ENCODE measurements at places on chromosomes 2 and 18.

- no peak for DNase-seq
These were observed 3.7 kb downstream of the ALKAL2 start for GRCh38 chr2:283996-284794.

DNA sequence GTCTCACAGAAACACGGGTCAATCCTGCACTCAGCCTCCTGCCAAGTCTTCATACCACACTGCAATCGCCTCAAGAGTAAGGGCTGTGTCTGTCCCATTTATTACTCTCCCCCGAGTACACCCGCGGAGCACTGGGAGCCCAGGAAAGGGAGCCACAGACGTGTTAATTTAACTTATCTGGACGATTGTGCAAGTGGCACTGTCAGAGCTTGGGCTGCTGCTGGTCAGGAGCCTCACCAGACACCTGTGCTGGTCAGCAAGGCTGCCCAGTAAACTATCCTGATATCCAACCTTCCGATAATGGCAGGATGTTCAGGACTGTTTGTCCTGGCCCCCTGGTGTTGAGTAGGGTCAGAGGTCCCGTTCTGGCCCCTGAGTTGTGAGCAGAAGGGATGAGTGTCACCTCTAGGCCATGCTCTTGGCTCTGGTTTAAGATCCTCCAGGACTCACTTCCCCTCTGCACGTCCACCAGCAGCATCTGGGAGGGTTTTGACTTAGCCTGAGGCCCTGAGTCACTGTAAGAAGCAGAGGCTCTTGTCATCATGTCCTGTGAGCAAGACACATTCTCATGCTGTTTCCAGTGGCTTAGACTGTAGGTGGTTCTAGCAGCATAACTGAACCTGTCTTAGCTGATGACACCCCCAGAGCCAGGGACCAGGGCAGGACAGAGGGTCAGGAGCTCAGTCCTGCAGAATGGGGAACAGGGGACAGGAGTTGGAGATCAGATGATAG is 82.5 kb upstream of the ARL4C start:
- DNase-seq, result no peak

DNA sequence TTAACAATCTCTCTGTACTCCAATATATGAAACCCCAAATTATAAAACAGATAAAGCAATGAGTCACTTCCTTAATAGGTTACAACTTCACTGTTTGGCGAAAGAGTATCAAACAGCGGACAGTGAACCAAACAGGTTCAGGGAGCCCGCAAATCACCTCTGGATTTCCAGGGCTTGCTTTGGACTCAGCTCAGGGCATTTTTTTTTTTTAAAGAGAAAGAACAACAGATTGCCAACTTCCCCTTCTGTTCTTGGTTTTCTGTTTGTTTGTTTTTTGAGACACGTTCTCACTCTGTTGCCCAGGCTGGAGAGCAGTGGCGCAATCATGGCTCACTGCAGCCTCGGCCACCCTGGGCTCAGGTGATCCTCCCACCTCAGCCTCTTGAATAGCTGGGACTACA is 52.7 kb downstream of the ABCB11 start:
- no peak for DNase-seq

- no peak for DNase-seq
These were observed 77.5 kb downstream of the CDCA7 start for GRCh38 chr2:173432049-173432754.

- DNase-seq, result no peak
These were observed 107.7 kb downstream of the PDE11A start for GRCh38 chr2:177964892-177965291.

DNA sequence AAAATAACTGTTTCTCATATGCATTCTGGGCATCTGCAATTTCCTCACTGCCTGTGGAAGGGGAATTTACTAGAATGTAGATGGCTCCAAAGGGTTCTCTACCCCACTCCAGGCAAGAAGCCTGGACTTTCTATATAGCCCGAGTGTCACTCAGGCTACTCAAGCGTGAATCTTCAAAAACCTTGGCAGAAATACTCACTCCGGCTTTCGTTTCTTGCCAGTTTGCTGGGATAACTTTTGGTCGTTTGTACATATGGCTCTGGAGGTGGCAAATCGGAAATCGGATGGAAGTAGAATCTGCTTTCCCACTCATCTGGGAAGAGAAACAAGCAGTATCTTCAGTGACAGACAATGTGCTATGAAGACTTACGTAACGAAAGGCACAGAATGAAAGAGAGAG is 30.7 kb downstream of the WIPF1 start:
- no peak for DNase-seq

GRCh38 chr18:27473318-27473717 is 288.2 kb upstream of the CHST9 start:
- no peak for DNase-seq

DNA sequence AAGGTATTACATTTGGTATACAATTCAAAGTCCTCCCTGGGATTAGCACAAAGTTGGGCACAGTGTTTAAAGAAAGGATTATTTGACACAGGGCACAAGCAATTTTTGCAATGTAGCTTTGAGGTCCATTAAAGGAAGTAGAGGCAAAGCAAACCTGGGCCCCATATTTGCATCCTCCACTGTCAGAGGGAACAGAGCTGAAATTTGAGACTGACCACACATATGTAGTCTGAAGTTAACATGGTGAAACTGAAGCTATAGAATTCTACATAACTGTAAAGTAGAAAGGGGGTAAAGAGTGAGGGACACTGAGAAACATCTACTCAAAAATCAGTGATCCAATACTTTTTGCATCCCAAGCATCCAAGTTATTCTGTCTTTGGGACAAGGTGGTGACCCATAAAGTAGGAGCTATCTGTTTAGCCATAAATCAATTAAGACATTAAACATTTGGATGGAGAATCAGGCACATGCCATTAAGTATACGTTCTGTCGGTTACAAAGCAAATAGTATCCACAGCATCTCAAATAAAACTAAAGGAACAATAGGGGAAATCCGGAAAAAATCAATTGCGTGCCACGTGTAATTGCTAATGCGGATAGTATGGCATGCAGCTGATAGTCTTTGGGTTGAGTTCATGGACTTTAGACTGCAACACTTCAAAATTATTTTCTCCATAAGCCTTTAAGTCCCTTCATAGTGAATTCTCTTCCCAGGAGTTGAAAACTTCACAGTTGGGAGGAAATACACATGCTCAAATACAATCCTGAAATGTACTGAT is 72.6 kb downstream of the PLEKHM3 start:
- DNase-seq, result no peak

DNA sequence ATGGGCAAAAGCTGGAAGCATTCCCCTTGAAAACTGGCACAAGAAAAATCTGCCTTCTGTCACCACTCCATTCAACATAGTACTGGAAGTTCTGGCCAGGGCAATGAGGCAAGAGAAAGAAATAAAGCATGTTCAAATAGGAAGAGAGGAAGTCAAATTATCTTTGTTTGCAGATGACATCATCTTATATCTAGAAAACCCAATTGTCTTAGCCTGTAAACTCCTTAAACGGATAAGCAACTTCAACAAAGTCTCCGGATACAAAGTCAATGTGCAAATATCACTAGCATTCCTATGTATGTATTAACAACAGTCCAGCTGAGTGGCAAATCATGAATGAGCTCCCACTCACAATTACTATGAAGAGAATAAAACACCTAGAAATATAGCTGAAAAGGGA is 1579.3 kb downstream of the SUCLG1 start:
- no peak for DNase-seq

GRCh38 chr2:28447943-28448792 is 47.7 kb upstream of the PLB1 start:
- DNase-seq, result no peak

DNA sequence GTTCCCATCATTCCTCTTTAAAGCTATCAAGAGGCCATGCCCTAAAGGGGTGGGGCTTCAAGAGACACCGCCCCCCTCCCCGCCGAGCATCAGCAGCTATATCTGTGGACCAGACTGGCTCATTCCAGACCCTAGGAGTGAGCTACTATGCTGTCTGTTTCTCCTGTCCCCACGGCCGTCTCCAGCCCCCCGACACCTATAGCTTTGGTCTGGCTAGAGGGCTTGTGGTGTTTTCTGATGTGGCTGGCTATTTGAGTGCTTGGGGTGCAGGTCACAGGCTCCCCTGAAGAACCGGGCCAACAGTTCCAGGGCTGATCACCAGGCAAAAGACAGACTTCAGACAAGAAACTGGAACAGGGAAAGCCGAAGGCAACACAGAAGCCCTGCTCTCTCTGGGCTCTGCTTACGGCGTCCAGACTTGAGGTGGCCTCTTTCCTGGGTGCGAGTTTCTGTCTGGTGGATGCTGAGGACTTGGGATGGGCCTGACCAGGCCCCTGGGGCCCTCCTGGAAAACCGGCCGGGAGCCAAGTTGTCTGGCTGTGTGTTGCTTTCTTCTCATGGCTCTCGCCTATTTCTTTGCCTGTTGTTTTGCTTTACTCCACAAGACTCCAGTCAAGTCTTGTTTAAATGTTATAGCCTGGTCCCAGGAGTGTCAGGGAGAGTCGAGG is 83.6 kb downstream of the KLHL29 start:
- DNase-seq, result no peak

GRCh38 chr2:191615596-191615995 is 62.3 kb upstream of the NABP1 start:
- DNase-seq, result no peak

- DNase-seq, result no peak
These were observed 18.2 kb downstream of the IWS1 start for GRCh38 chr2:127508023-127508630.

DNA sequence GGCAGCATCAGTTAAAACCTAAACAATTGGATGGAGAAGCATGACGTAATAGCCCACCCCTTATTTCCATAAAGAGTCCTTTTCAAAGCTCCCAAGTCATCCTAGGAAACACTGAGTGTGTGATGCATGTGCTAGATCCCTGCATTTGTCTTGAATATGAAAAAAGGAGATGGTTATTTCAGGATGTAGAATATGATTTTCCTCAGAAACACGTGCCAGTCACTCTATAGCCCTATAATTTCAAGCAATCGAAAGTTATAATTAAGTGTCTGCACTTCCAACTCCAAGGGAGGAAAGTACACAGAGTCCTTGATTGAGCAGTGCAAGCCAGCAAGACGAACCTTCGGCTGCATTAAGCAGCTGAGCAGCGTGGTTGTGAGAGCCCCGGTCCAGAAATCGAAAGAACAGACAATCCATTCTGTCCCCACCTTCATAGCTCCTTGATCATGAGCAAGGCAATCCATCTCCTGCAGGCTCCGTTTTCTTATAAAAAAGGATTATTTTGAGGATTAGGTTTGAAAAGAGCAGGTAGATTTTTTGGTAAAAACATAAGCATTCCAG is 287.7 kb downstream of the FBXO15 start:
- DNase-seq, result no peak

DNA sequence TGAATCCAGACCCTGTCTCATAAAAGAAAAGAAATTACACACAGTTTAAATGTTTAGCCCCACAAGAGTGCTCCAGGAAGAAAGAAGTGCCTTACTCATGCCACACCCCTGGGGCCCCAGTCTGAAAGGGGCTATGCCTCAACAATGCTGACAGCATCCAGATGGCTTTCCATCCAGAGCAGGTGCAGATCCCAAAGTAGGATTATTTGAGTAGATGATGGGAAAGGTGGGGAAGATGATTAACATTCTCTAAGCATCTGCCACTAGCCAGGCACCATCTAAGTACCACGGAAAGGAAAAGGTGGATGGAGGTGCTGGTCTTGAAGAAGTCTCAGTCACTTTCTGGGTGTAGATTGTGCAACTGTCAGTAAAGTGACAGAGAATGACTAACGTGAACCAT is 16.3 kb downstream of the DPYSL5 start:
- DNase-seq, result no peak

DNA sequence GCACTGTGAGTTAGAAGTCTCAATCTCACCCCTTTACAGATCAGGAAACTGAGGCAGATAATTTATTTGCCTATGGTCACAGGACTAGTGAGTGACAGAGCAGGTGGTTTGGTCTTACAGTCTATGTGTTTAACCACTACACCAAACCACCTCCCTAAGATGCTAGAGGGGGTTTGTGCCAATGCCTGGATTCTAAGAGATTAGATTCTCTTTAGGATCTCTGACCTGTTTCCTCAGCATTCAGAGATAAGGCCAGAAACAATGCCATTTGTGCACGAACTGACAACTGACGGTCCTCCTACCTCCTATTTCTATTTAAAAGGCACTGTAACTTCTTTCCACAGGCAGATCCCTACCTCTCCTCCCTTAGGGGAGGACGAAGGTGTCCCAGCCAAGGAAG is 2.3 kb upstream of the SLC20A1 start:
- DNase-seq, result no peak

DNA sequence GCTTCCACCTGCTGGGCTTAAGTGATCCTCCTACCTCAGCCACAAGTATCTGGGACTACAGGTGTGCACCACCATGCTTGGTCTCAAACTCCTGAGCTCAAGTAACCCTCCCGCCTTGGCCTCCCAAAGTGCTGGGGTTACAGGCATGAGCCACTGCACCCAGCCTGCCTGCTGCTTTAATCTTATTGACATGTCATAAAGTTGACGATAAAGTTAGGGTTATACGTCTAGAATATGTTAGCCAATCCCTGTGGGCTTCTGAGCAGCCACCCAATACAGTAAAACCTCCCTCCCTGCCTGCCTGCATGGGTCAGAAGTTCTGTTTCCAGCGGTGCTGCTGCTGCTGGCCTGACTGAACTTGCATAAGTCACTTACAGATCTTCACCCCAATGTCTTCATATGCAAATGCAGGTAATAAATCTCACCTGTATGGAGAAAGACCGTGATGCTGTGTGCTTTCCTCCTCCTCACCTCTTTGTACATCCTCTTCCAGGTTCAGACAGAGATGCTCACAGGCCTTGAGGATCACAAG is 30.1 kb downstream of the TGIF1 start:
- DNase-seq, result no peak

- no peak for DNase-seq
These were observed 1041.2 kb upstream of the CDH2 start for GRCh38 chr18:29218091-29218490.

DNA sequence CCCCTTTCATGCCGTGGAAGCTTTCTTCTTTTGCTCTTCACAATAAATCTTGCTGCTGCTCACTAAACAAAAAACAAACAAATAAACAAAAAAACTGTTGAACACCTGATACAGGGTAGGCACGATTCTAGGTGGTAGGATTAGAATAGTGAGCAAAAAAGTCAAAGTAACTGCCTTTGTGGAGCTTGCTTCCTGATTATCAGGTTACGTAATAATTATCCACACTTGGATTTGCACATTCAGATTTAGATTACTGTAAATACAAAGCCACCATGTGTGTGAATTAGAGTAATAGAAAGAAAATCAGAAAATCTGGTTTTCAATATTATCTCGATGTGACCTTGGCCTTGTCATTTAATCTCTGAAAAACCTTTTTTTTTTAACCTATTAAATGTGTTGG is 307.1 kb downstream of the NRXN1 start:
- no peak for DNase-seq

Measured in stimulated activated CD4-positive, alpha-beta T cell treated with anti-CD3 and anti-CD28 coated beads, Interleukin-2, amount 100 ng/mL, for 48 hours (primary cell).